ENCODE measurements at places on chromosomes 16 and 17.

DNA sequence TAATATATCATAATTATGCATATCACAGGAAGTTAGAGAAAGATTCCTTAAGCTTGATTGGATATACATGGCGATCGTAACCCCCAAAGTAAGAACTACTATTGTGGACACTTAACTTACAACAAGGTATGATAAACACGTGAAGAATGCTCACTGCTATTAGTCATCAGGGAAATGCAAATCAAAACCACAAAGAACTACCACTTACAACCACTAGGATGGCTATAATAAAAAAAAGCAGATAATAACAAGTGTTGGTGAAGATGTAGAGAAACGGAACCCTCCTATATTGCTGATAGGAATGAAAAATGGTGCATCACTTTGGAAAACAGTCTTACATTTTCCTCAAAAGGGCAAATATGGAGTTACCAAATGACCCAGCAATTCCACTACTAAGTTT lies 265.9 kb downstream of the SLC39A11 start:
- no peak for DNase-seq

- DNase-seq: no peak
These were observed 15.3 kb downstream of the VPS53 start for GRCh38 chr17:699345-699744.

- no peak for DNase-seq
These were observed 50.6 kb downstream of the RBBP6 start for GRCh38 chr16:24589997-24590396.

DNA sequence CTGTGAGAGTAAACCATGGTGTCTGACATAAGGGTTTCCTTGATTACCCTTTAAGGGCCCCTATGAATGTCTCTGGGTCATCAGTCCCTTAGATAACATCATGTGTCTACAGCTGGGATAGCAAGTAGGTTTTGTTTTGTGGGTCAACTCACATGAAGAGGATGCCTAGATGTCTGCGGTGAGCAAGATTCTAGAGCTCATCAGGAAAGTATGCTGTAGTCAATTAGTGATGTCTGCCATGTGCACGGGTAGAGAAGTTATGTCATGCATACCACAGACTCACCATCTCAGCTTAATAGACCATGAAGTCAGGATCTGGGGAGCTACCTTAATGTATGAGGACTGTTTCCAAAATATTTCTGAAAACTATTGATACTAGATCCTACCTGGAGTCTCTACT lies 57.5 kb downstream of the CDH13 start:
- DNase-seq: no peak

GRCh38 chr16:2968368-2968737 lies 795 bp upstream of the PAQR4 start:
- no peak for DNase-seq

- no peak for DNase-seq
These were observed 15.8 kb upstream of the SRCIN1 start for GRCh38 chr17:38621538-38621937.

Measured in stimulated activated CD4-positive, alpha-beta T cell treated with anti-CD3 and anti-CD28 coated beads, TNF-alpha, amount 100 ng/mL, for 4 hours (primary cell).